ENCODE measurements at places on chromosomes 4 and X. TPM values are rescaled to one million over a fixed set of nuclear protein-coding genes. Genes with fewer than 3 reads are reported as not detected.

Gene FAM9A
- total RNA-seq: not detected

Gene RASGEF1B
- not detected for total RNA-seq

Gene PCDH11X
- not detected for total RNA-seq

Gene FMR1
- total RNA-seq: 9.6 TPM

Gene SULT1B1
- total RNA-seq: 1.6 TPM

Gene HERC5
- 0.23 TPM for total RNA-seq

Gene NXT2
- total RNA-seq: 9.3 TPM

Gene RHOH
- not detected for total RNA-seq

Gene MAGEA2B
- total RNA-seq: not detected

Gene ZMAT1
- total RNA-seq: not detected

Gene TMEM150C
- total RNA-seq: 0.23 TPM

Gene PABPC5
- total RNA-seq: 1.8 TPM

Gene CXorf65
- total RNA-seq: not detected

Gene CTAG1A
- not detected for total RNA-seq

Gene PRKG2
- 4.3 TPM for total RNA-seq

Gene FGF13
- 0.35 TPM for total RNA-seq

Gene NAA15
- 22.6 TPM for total RNA-seq

Gene RGN
- not detected for total RNA-seq

Gene S100G
- total RNA-seq: not detected

Gene MAGEB10
- not detected for total RNA-seq

Gene HSPA4L
- 0.35 TPM for total RNA-seq

Gene FRMPD4
- 12.6 TPM for total RNA-seq

Gene LNX1
- 3.9 TPM for total RNA-seq

Gene NCAPG
- 4.8 TPM for total RNA-seq

Gene CENPE
- total RNA-seq: 64.1 TPM

Gene RIBC1
- 0.17 TPM for total RNA-seq
